ENCODE measurements at places on chromosomes 7 and 10. TPM values are rescaled to one million over a fixed set of nuclear protein-coding genes. Genes with fewer than 3 reads are reported as not detected.

GPR15LG gene
- total RNA-seq, result not detected

GRCh38 chr10:32068569-32068968 is 12.3 kb upstream of the KIF5B start:
- H3K4me1 ChIP-seq, result no peaks in the 10 kb centered on the region
- peaks cover 4% of the 10 kb centered on the region for H3K27me3 ChIP-seq
- no peak overlapping the region for H3K4me3 ChIP-seq
- no peak overlapping the region for H3K27ac ChIP-seq
- no peaks in the 10 kb centered on the region for H3K36me3 ChIP-seq
- no peak for DNase-seq

NANOS1 gene
- under 0.01 TPM for total RNA-seq

SPDYE2B gene
- not detected for total RNA-seq
